NCI-H187 treated with DMSO at 0.1 percent for 48 hours (cell line): ENCODE measurements at places on chromosomes 16 and 17.

DNA sequence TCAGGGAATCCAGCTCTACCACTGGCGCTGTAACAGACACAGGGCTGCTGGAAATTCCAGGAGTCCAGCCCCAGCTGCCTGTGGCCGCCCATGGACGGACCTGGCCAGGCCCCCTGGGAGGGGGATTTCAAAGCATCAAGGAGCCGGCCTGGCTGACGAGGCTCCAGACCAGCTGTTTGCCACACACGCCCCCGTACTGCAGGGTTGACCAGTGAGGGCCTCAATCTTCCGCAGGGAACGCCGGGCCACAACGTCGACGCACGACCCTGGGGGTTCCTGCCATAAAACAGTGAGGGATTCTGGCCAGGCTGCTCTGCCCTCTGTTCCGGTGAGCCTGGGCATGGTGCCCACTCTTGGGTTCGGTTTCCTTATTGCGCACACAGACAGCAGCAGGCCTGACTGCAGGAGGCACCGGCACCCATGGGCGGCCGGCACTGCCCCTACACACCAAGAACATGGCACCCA is 3.7 kb downstream of the LMF1 start:
- no peak for DNase-seq

DNA sequence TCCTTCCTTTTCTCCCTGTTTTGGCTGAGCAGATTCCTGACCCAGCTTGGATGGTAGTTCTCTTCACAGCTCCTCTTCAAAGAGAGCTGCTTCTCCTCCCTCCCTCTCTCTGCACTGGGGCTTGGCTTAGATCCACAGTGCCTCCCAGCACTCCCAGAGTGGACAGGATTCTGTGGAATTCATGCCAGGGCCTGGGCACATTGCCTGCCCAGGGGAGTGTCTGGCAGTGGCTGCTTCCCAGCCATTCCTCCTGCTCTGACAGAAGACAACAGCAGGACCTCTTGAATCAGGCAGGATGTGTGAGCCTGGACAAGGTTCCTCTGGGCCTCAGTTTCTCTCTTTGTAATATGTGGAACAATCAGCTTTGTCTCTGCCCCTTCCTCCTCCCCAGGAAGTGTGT is 4.5 kb upstream of the MMP28 start:
- no peak for DNase-seq

GRCh38 chr16:8632675-8633182 is 11.2 kb downstream of the METTL22 start:
- no peak for DNase-seq

DNA sequence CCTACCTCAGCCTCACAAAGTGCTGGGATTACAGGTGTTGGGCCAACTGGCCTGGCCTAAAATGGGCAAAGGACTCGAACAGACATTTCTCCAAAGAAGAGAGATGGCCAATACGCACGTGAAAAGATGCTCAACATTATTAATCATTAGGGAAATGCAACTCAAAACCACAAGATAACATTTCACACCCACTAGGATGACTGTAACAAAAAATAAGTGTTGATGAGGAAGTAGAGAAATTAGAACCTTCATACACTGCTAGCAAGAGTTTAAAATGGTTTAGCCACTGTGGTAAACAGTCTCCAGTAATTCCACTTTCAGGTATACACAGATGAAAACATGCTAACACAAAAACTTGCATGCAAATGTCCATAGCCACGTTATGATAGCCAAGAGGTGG is 5.7 kb downstream of the TMED6 start:
- DNase-seq: no peak

- DNase-seq: no peak
Measured at GRCh38 chr16:66936889-66937554, 1.7 kb downstream of the CES2 start.

DNA sequence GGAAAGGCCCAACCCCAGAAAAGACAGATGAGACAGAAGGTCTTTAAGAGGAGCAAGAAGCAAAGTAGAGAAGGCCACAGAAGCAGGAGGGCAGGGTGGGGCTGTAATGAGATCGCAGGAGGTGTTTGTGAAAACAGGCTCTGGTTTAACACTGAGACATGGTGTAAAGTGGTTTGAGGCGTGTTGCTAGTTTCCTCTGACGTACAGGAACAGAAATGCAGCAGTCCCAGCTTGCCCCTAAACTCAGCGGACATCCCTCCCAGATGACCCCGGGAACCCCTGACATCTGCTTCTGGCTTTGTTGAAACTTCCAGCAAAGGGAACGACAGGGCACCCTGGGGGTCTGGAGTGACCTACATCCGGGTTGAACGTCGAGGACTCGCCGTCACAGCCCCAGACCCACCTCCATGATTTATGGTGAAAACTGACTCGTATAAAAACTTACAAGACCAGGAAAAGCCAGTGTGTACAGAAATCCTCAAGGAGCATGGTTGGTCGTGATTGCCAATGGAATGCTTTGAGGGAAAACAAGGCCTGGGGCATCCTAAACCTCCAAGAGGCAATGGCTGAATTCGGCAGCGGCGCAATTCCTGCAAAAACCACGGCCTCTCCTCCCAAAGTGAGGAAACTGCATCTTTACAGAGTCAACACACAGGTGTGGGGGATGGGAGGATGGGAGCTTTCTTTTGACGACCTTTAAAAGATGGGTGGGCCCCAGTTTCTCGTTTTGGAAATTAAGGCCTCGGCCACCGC is 25.8 kb downstream of the LITAF start:
- DNase-seq: no peak

DNA sequence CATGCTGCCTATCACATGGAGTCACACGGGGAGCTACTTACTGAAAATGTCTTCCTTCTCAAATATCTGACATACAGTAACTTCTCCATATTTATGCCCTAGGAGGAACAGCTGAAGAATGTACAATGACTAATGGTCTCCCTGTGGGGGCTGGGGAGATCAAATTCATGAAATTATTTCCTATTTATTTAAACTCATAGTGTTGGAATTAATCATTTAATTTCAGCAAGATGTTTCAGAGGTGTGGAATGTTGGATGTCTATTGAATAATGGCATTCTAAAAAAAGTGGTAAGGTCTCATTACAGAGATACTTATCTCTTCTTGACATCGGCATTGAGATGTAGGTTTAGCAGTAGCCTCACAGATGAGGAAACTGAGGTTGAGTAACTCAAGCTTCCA is 214.3 kb upstream of the CDH11 start:
- DNase-seq: no peak

GRCh38 chr16:63082101-63082500 is 1045.9 kb upstream of the CDH8 start:
- DNase-seq: no peak

- no peak for DNase-seq
Measured at GRCh38 chr16:46729326-46729995, 18.7 kb downstream of the MYLK3 start.

DNA sequence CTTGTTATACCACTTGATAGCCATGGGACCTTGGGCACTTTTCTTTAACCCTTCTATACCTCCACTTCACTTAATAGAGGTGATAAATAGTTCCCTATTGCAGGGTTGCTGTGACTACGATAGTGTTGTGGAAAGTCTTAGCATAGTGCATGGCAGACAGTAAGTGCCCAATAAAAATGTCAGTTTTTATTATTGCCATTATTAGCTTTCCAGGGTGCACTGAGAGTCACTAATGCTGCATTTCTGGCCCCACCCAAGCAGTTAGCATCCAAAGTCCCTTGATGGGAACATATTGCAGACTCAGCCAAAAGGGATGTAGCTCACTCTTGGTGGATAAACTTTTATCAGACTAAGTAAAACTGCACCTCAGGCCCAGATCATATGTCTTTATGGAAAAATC is 41.5 kb upstream of the TEKT3 start:
- no peak for DNase-seq

DNA sequence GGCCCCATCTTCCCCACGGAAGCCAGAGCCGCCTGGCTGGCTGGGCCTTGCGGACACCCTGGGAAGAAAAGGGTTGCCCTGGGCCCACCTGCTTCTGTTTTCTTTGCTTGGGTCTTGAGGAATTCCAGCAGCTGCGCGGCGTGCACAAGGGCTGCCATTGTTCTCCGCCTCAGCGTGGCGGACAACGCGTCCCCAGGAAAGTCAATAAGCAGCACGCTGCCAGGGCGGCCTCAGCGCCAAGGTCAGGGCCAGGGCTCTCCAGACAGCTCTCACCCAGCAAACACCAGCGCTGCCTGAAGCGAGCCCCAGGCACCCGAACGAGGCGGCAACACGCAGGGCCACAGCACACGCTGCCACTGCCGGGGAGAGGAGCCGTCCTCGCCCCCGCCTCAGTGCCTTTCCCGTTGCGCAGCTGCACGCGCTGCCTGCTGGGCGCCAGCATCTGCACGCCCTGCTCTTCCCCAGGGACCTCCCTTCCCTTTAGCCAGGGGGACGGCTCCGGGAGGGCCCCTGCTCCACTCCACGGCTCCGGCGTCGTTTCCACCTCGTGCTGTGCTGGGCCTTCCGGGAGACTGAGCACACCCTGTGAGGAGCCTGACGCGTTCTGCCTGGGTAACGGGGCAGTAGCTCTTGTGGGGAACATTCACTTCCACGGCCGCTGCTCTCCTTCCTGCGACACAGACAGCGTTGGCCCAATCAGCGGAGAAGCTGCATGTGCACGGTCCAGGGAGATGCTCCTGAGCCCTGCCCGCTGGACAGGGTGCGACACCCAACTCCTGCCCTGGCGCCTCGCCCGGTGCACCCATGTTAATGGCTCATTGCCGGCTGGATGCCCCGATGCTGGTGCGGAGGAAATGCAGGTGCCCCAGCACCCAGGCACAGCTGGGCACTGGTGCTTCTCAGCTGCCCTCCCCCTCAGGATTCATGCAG is 57.8 kb downstream of the LMF1 start:
- DNase-seq: no peak

DNA sequence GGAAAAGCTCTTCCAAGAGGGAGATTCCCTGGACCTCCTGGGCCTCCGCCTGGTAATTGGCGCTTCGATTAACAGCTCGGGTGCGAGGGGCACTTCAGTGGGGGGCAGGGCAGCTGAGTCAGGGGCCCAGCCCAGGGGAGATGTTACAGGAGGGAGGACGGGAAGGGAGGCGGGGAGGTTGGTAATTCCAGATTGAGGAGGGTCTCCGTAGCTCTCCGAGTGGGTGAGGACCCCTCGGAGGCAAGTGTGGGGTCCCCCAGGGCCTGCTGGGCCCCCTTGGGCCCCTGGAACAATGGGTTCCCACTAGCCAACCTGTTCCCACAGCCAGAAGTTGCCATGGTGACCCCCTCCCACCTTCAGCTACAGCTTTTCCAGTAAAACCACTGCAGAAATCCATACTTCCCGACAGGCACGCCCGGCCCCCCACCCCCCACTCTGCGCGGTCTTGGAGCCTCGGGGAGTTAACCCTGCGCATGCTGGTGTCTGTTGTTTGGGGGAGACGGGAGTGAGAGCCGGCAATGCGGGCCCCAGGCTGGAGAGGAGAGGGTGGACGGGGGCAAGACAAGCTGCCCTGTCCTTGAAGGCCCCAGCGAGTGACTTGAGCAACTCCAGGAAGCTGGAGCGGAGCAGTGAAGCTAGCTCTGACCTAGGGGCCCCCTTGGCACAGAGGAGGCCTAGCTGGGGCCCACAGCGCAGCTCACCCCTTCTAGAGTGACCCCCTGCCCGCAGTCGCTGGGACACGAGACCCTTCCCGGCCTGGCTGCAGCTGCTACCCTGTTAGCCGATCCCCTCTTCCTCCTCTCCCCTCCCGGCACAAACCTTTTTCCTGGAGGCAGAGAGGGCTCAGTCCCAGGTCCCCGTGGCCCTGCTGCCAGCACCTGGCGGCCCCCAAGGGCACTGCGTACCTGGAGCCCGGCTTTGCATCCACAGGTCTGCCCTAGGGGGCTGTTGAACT is 37.8 kb downstream of the TMEM235 start:
- DNase-seq: no peak

DNA sequence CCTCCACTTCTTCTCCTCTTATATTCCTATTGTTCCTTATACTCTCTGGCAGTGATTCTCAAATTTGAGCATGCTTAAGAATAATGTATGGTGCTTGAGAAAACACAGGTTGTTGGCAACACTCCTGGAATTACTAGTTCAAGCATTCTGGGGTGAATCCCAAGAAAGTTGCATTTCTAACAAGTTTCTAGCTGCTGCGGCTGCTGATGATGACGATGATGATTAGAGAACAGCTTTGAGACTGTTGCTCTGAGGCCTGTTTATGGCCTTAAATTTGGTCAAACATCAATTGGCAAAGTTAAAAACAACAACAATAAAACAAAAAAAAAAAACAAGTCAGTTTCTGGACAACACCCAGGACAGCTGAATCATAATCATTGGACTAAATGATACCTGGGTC is 961.9 kb downstream of the CDH11 start:
- DNase-seq: no peak

DNA sequence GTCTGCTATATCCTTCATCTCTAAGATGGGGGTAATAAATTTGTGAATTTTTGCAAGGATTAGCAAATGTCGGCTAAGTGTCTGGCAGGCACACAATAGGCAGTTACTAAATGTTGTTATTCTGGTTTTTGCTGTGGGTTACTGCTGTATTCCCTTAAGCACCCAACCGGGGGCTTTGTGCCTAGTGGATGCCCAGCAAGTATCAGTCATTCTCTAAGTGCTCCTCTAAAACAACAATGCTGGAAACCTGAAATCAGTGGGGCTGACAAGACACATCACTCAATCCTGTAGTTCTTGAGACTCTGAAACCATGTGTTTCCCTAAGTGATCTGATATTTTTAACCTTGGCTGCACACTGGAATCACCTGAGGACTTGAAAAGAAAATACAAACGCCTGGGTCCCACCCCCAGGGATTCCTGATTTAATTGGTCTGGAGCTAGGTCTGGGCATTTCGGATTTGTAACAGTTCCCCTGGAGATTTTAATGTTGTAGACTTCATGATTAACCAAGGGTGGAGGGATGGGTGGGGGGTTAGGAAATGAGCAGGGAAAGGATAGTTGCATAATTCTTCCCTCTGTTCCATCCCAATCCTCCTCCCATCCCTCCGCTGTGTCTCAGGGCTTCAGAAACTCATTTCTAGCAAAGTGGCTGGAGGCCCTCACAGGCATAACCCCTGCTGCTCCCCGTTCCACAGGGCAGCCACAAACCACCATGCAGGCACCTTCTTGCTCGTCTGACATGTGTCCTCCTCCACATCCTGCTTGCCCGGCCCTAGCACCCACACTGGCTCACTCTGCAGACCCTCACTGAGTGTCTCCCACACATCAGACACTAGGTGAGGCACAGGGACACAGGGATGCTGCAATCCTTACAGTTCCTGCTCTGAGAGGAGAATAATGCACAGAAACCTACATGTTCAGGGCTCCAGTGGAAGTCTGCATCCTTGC is 61.7 kb upstream of the LYRM9 start:
- no peak for DNase-seq

GRCh38 chr17:3957735-3958599 is 6.3 kb downstream of the ATP2A3 start:
- DNase-seq: no peak

- no peak for DNase-seq
Measured at GRCh38 chr16:11640987-11641817, 27.1 kb upstream of the SNN start.

- DNase-seq: no peak
Measured at GRCh38 chr17:14959106-14959648, 305.9 kb downstream of the PMP22 start.

GRCh38 chr16:52976539-52977167 is 76.0 kb downstream of the CHD9NB start:
- no peak for DNase-seq

- no peak for DNase-seq
Measured at GRCh38 chr16:85312642-85313525, 200.6 kb upstream of the CIBAR2 start.
